ENCODE measurements at places on chromosomes 2 and 18.

DNA sequence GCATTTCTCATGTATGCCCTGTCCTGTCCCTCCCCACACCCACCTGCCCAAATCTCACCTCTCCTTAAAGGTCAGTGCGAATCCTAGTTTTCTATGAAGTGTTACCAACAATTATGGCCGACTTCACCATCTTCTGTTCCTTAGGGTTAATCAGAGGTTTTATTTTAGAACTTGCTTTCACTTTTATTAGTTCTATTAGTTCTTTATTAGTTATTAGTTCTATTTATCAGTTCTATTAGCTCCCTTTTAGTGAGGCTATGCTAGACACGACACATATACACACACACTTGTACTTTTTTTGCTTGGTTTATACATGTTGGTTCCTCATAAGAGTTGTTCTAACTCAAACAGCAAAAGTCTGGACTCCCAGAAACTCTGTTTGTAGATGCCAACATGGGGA is 176.8 kb upstream of the MSH6 start:
- no peak for DNase-seq

DNA sequence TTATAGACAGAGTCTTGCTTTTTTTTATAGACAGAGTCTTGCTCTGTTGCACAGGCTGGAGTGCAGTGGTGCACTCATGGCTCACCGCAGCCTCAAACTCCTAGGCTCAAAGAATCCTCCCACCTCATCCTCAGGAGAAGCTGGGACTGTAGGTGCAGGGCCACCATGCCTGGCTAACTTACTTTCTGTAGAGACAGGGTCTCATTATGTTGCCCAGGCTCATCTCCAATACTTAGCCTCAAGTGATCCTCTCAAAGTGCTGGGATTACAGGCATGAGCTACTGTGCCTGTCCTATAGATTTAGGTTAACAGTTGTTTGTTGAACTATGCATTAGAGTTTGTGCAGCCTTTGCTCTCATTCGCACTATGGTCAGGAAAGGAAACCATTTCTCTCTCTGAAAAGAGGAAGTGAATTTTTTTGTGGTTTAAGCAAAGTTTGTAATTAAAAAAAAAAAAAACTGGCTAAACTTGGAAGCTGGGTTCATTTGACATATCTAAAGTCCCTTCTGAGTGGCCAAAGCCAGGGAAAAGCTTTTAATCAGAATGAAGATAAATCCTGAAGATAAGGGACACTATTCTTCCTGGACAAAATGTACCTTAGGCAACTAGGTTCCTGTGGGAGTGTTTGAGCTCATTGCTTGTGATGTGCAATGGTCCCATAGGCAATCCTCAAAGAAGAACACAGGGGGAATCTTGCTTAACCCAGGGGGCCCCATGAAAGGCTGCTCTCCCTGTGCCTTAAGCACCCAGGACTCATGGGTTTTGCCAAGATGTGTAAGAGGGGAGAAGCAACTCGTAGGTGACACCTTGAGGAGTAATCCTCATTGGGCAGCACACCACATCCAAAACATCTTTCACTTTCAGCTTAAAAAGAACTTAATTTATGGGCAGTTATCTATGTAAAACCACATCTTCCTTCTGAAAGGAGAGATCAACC is 201.7 kb downstream of the MREG start:
- no peak for DNase-seq

- DNase-seq, result no peak
These were observed 88.6 kb upstream of the RPE start for GRCh38 chr2:209913786-209914345.

DNA sequence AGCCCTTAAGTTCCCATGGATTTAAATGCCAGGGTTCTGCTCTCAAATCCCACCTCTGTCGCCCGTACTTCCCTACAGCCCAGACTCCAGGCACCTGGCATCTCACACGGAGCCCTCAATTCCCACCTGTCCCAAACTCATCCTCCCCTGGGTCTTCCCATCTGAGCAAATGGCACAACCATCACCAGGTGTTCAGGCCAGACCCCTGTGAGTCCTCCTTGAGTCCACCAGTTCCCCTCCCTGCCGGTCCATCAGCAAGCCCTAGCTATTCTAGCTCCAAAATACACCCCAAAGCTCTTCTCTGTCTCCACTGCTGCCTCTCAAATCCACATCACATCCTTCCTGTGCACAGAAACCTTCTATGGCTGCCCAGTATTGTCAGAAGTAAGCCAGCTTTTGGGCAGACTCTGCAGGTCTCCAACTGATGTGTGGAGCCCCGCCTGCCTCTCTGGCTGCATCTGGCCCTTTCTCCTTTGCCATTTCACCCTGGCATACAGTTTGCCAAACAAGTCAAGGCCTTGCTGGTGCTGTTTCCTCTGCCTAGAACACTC is 67.7 kb downstream of the DNMT3A start:
- DNase-seq, result no peak

- peak; percentile 80 for DNase-seq
These were observed 84.0 kb upstream of the PELI1 start for GRCh38 chr2:64228126-64228678.

GRCh38 chr2:62147610-62148301 is 48.2 kb upstream of the B3GNT2 start:
- no peak for DNase-seq

DNA sequence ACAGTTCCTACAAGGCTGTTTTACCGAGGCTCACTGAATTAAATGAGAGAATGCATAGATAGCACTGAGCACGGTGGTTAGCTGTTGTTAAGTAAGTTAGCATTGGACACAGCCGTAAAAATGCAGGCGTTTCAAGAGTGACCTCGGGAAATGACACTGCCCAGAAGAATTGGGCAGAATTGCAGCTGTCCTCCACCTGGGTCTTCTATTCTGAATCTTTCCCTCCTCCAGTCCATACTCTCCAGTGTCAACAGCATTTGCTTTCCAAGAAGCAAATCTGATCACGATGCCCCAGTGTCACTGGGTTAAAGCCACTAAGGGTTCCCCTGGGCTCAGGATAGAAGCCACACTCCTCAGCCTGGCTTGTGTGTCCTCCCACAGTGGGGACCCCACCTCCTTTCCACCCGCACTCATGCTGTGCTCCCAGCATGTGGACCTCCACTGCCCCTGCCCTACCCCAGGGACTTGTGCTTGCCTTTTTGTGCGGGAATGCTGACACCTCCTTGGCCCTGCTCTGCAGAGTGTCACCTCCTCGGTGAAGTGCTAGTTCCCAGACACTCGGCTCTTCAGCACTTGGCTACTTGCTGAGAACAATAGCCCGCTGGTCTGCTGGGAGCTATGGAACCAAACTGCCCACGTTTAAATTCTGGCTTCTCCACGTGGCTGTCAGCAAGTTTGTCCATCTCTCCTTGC is 135.0 kb downstream of the ANTXR1 start:
- DNase-seq, result no peak

DNA sequence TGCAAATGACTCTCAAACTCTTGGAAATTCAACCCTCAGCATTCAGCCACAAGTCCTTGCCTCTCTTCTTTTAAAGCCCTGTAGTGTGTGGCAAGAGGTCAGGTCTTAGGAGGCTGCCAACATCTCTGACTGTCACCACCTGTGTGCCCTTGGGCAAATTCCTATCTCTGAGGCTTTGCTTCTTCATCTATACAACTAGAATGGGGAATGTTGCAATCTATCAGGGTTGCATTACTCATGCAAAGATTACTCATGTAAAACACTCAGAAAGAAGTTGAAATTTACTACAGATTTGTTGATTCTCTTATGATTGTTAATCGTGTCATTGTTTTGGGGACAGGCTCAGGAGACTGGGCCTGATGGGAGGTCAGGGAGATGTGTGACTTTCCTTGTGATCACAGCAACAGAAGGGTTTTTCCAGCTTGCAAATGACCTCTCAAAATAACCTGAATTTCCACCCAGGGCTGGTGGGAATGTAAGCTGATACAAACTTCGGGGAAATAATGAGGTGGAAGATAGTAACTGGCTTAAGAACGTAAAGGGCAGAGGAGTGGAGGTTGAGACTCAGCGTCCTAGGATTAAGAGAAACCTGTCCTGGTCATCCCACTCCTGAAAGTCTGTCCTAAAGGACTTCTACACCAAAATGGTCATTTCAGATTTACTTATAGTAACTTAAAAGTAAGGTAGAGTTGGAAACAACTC is 32.1 kb upstream of the SIGLEC15 start:
- DNase-seq, result no peak

- no peak for DNase-seq
These were observed 766.3 kb downstream of the SLC4A3 start for GRCh38 chr2:220393711-220394110.

GRCh38 chr2:96260387-96261260 is 5.2 kb downstream of the TMEM127 start:
- DNase-seq, result peak; percentile 81

GRCh38 chr2:231221761-231222160 is 23.3 kb downstream of the ARMC9 start:
- no peak for DNase-seq

- no peak for DNase-seq
These were observed 157.5 kb upstream of the FHL2 start for GRCh38 chr2:105556366-105556765.

DNA sequence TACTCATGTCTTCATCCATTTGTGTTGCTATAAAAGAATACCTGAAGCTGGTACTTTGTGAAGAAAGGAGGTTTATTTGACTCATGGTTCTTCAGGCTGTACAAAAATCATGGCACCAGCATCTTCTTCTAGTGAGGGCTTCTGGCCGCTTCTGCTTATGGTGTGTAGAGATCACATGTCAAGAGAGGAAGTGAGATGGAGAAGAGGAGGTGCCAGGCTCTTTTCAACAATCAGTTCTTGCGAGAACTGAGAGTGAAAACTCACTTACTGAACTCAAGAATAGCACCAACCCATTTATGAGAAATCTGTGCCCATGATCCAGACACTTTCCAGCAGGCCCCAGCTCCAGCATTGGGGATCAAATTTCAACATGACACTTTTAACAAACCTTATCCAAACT is 30.0 kb upstream of the BARD1 start:
- no peak for DNase-seq

GRCh38 chr2:141523199-141523598 is 607.6 kb downstream of the LRP1B start:
- no peak for DNase-seq

DNA sequence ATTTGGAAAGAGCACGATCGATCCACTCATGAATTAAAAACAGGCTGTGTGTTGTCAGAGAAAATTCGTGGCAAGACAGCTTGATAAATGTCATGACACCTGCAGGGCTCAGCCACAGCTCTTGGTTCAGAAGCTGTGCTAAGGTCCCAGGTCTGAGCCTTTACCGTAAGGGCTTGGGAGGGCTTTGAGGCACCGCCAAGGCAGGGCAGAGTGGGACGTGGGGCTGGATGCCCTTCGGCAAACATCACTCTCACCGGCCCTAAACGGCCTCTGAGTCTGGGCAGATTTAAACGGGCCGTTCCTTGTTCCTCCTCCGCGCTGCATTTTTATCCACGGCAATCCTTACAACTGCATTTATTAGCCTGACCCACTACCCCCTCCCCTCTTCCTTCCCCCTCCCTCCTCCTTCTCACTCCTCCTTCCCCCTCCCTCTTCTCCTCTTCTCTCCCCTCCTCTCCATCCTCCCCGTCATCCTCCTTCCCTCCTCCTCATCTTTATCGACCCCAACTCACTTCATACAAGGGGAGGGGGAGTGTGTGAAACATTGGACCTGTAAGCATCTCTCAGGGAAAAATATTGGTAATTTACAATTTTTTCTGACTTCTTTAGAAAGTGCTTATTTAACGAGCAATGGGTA is 33.9 kb downstream of the MBP start:
- DNase-seq, result peak; percentile 52

- no peak for DNase-seq
These were observed 678.4 kb upstream of the ZNF804A start for GRCh38 chr2:183919926-183920325.

GRCh38 chr2:102470168-102470567 is 2.9 kb upstream of the SLC9A4 start:
- no peak for DNase-seq

DNA sequence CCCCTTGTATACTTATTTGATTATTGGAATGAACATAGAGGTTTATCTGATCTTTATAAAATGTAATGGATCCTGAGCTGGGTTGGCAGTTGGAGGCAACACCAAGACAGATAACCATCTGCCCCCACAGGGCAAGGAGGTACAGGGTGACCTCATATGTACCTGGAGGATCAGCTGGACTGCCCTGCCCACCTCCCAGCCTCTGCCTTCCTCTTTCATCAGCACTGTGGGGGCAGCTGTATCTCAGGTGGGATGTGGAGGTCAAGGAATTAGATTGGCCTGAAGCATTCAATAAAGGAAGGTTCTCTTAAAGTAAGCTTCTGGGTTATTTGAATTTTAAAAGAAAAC is 92.6 kb downstream of the LYPD6 start:
- DNase-seq, result no peak

GRCh38 chr2:112138159-112139032 is at the start of gene FBLN7:
FBLN7 (plus strand) TSS chr2:112138385; CDS start chr2:112138656, 271 bp downstream.
- no peak for DNase-seq

DNA sequence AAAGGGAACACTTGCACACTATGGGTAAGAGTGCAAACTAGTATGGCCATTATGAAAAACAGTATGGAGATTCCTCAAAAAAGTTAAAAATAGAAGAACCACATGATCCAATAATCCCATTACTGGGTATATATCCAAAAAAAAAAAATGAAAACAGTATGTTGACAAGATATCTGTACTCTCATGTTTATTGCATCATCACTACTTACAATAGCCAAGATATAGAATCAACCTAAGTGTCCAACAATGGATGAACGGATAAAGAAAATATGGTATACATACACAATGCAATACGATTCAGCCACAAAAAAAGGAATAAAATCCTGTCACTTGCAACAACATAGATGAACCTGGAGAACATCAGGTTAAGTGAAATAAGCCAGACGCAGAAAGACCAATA is 73.3 kb downstream of the LOXHD1 start:
- DNase-seq, result no peak

GRCh38 chr2:36740061-36740460 is 43.6 kb downstream of the VIT start:
- no peak for DNase-seq
